ENCODE measurements at places on chromosomes 3 and 15.

DNA sequence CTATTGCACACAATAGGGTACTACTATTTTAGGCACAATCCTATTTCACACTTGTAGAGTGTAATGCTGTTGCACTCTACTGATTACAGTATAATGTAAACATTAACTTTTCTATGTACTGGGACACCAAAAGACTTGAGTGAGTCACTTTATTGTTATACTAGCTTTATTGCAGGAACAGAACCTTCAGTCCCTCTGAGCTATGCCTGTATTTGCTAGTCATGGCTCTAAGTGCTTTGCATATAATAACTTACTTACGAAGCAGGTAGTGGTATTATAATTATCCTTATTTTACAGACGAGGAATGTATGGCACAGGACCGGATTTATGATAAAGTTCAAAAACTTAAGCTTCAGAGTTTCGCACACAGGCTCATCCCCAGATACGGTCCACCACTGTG is 106.6 kb upstream of the SLC6A6 start:
- no peak for DNase-seq

GRCh38 chr15:61753018-61753710 is 307.1 kb downstream of the VPS13C start:
- DNase-seq, result no peak

DNA sequence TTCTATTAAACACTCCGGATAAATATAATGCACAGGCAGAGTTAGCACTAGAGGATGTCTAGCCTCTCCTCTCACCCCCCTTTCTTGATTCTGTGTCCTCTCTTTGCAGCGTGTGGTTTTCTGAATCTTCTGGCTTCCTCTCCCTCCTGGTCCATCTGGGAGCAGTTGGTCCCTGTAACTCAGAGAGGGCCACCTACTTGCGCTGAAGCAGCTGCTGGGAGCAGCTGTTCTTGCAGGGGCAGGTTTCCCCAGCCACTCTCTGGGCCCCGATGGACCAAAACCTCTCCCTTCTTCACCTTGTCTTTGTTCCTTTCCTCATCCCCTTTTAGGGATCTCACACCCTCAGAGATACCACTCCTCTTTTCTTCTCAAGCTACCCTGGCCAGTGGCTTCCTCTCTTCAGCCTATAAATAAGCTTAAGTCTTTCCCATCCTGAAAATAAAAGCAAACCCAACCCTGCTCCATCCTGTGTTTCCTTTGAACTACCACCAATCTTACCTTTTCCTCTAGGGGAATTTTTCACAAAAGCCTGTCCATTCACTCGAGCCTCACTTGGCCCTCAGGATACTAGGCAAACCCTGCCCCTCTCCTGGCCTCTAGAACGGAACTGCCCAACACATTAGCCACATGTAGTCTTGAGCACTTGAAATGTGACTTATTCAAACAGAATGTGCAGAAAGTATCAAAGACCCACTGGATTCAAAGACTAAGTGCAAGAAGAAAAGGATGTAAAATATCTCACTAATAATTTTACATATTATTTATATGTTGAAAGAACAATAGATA is 59.7 kb downstream of the STARD5 start:
- no peak for DNase-seq

DNA sequence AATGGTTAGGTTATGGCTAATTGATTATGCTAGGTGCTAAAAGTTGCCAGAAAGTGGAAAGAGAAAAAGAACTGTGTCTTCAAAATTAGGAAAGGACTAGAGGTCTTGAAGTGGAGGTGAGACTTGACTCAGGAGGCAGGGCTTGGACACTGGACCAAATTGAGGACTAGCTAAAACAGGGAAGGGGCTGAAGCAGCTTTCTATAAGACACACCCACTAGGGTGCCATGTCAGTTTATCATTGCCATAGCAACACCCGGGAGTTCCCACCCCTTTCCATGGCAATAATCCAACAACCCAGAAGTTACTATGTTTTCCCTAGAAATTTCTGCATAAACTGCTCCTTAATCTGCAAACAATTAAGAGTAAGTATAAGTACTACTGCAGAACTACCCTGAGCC is 42.9 kb upstream of the MITF start:
- no peak for DNase-seq

GRCh38 chr3:135516143-135516542 is 449.4 kb upstream of the PPP2R3A start:
- no peak for DNase-seq

DNA sequence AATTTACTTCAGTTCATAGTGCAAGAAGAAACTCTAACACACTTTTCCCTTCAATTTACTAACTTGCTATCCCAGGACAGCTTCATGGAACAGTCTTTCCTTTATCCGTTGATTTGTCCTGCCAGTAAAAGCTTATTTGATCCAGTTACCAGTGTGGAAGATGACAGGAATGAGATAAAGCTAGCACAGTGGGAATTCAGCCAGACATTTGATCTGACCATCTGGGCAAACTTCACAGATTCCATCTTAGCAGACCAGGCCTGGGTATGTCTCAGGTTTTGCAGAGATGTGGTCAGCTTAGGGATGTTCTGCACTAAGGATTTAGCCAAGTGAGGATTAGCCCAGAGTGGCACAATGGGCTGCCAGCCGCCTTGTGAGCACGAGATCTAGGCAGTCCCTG is 19.7 kb downstream of the CEMIP start:
- no peak for DNase-seq

- DNase-seq, result peak; percentile 28
Measured at GRCh38 chr3:57077630-57078343, 17.3 kb downstream of the SPATA12 start.

- DNase-seq, result no peak
Measured at GRCh38 chr15:67033012-67033411, 32.4 kb upstream of the SMAD3 start.

- DNase-seq, result no peak
Measured at GRCh38 chr3:112121577-112122547, 11.2 kb downstream of the GCSAM start.

GRCh38 chr3:89586256-89586655 is 478.8 kb downstream of the EPHA3 start:
- no peak for DNase-seq

DNA sequence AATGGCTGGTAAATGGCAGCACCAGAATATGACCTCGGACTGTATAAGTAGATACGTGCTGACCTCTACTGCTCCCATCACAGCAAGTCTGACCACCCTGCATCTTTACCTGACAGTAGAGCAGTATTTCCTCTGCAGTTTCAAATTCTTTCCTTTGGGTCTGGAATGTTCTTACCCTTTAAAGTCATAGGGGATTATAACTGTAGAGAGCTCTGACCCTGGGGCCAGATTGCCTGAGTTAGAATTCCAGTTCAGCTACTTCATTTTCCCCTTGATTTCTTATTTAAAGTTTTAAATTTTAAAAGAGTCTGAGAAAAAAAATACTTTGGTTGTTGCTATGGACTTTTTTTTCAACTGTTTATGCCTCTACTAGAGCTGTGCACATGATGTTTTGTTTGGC is 237.7 kb downstream of the NR1D2 start:
- no peak for DNase-seq

DNA sequence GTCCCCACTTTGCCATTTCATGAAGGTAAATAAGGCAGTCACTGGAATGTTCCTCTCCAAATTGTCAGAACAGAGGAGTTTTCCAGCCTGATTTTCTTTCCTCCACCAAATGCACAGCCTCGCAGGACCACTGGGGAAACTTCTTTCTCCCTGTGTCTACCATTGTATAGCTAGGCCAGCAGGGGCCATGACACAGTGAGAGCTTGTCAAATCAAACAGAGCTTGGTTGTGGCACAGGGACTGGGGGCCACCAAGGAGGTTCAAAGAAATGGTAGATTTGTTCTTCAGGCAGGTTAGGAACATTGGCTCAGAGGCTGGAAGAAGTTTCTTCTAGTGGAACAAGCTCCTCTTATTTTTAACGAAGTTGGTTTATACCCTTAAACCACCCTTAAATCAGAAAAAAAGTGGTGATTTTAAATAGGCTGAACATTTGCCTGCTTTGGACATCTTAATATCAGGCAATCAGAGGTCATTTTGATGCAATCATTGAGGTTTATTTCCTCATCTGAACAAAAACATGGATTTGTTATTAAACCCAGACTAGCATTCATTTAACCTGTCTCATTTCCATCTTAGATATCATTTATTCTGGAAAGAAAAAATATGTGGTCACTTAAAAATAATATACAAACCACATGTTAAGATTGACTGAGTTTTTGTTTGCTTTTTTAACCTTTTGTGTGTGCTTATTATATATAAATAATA is 105.6 kb downstream of the GTPBP8 start:
- DNase-seq, result peak; percentile 38

- DNase-seq, result no peak
Measured at GRCh38 chr3:181292984-181293383, 303.4 kb upstream of the DNAJC19 start.

GRCh38 chr3:130519754-130520153 is 2.8 kb downstream of the COL6A6 start:
- DNase-seq, result no peak

DNA sequence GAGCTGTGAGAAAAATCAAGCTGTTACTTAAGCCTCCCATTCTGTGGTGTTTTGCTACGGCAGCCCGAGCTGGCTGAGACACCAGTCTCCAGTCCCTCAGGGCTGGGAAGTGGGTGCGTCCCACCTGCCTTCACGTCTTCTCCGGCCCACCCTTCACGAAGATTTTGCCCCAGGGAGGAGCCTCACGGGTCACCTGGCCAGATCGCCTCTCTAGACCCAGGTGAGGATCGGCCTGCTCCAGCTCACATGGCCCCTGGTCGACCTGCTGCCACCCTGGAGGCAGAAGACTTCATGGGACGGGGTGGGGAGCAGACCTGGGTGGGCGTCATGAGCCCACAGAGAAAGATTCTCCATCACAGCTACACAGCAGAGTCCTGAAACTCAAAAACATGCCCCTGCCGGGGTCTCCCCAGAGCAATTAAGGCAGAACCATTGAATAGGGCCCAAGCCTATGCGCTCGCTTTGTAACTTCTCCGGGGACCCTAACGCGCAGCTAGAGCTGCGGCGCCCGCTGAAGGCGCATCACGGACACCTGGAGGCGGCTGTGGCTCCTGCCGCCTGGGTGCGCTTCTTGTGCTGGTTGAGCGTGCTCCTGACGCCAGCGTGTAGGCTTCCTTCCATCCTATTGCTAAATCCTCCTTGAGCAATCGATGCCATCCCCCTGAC is 92.6 kb upstream of the ALDH1A3 start:
- no peak for DNase-seq

DNA sequence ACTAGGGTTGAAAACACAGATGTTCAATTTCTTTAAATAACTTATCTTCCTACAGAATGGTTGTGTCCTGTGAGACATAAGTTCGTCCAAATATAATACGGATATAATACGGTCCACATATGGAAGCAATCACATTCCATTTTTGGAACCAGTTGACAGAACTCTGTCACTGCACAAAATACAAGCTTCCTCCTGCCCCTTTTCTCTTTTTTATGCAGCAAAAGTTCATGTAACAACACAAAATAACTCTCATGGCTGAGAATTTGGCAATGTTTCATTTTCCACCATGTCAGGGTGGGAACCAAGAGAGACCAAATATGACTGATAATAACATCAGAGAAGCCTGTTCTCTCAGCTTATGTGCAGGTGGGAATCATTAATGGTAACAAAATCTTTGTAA is 158.1 kb upstream of the ZNF385D start:
- DNase-seq, result no peak

DNA sequence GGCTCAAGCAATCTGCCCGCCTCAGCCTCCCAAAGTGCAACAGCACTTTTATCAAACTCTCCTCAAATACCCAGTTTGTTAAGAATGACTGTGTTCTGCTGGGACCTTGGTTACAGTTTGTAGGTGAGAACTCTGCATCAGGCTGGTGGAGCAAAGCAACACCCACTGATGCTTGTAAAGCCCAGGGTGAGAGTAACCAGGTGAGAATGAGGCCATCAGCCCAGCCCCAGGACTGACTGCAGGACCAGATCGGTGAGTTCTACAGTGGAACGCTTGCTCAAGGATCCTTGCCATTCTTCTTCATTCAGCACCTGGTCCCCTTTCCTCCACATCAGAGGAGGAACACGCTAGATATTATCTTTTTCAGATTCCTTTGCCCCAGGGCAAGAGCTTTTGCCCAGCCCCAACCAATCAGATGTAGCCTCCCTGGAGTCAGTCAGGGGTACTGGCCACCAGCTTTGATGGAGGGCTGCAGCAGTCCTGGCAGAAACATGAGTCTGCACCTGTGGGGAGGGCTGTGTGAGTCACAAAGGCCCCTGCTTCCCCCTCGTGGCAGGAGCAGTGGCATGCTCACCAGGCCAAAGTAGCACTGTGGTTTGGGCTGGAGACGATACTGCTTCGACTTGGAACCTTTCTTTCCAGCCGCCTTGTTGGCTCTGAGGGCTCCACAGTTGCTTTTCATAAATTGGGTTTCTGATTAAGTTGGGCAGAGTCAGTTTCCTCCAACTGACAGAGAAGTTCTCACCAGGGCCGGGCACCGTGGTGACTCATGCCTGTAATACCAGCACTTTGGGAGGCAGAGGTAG is 3.5 kb upstream of the SHISA5 start:
- DNase-seq, result peak; percentile 33

GRCh38 chr3:32968166-32968919 is 16.9 kb downstream of the CCR4 start:
- DNase-seq, result no peak

- no peak for DNase-seq
Measured at GRCh38 chr3:2441558-2441957, 342.9 kb downstream of the CNTN4 start.

DNA sequence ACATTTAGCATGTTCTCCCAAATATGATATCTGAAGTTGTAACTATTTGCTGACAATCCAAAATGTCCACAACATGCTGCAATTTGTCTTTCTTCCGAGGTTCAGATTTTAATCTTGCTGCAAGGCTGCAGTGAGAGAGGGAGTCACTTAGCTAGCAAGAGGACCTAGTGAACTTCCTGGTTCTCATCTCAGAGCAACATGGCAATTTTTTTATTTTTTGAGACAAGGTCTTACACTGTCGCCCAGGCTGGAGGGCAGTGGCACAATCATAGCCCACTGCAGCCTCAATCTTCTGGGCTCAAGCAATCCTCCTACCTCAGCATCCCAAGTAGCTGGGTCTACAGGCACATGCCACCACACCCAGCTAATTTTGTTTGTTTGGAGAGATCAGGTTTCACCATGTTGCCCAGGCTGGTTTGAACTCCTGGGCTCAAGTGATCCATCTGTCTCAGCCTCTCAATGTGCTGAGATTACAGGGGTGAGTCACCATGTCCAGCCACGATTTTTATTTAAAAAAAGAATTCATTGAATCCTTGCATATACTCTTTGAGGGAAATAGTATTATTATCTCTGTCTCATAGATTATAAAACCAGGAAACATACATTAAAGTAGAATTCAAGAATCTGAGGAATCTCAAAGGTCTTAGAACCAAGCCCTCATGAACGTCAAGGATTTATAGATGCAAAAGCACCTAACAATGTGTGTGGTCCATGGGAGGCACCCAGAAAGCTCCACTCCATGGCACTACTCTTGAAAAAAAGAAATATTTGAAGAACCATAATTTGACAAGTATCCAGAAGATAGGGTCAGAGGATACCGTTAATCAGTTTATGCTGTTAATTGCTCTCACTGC is 9.1 kb downstream of the HDC start:
- no peak for DNase-seq

DNA sequence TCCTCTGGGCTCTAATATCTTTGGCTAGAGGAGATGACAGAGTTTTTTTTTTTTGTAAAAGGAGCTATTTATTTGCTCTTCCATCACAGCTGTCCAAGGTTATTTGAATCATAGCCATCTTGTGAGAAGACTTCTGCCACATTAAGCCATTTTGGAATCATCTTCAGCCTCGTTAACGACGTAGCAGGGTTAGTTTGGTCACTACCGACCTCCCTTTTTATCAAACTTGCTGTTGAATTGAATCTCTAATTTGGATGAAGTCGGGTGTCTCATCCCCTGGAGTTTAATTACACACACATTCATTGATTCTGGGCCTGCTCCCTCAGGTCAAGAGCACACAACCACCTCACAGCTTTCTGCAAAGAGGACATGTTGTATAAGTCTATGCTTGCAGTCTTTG is 238.7 kb downstream of the CPNE4 start:
- no peak for DNase-seq

Data from inflammatory macrophage (primary cell).